ENCODE measurements at places on chromosomes 1 and 21. TPM values are rescaled to one million over a fixed set of nuclear protein-coding genes. Genes with fewer than 3 reads are reported as not detected.

DNA sequence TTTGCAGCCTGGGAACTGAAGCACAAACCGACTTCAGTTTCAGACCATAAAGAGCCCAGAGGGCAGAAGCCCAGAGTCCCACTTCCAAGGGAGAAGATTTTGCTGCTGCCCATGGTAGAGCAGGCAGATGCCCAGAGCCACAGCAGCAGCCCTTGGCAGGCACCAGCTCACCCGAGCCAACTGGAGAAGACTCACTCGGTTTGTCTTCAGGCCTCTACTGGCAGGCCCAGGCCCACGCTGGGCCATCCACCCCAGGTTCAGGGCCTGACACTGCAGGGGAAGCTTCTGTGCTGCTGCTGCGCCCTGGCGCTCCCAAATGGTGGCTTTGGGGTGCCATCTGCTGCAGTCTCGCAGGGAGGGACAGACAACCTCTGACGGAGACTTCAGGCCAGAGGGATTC, 33.3 kb downstream of the SLC66A1 start:
- no peak for DNase-seq

- no peak for DNase-seq
Observed at GRCh38 chr1:24387636-24388175, 25.9 kb downstream of the STPG1 start.

GRCh38 chr1:77977989-77978292, 931 bp downstream of the FUBP1 start:
- DNase-seq, result no peak

Gene CYP4B1
- total RNA-seq, result not detected

DNA sequence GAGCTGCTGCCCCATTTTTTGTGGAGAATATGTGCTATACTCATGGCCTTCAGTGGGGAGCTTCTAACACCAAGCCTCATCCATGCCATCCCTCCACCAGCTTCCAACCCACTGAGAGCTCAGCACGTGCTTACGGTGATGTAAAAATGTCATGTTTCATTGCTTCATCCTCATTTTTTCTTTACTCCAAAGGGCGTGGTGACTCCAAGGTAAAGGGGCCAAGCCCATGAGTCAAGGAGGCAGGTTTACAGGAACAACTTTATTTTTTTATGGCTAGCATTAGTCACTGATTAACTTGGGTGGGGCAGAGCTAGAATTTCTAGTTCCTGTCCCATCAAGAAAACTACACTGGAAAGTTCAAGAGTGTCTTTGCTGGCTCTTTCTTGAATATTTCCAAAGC, at the start of gene C1orf226:
C1orf226 (plus strand) TSS at position 346 of the 400 bp plus-strand sequence. CDS start 174 bp downstream, outside the sequence.
- no peak for DNase-seq

DNA sequence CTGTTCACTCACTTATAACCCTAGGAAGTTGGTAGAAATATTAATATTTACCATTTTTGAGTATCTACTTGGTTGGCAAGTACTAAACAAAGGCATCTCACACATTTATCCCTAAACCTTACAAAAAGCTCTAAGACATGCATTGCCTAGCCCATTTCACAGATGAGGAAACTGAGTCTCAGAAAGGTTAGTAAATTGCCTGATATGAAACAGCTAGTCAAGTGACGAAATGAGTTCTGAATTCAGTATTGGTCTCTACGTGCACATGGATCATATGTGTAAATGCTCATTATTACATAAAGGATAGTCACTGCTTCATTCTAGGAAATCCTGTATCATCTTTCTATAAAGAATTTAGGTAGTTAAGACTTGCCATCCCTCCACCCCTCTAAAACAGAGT, 105.1 kb downstream of the BARHL2 start:
- DNase-seq, result no peak

Gene TPRG1L
- total RNA-seq, result 31.9 TPM

- no peak for DNase-seq
Observed at GRCh38 chr1:21576031-21576797, 67.0 kb downstream of the ALPL start.

DNA sequence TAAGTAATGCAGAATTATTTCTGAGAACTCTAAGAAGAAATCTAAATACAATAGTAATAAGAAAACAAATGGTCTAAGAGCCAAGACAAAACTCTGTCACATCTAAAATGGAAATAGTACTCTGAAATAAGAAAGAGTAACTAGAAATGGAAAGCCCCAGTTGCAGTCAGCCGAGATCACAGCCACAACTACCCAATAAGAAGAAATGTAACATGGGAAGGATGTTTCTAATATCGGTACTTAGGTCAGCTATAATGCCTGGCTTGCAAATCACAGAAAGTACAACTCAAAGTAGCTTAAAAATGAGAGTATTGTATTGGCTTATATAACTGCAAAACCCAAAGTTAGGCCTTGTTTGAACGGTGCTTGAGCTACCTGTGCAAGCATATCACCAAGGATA, 58.6 kb upstream of the USP25 start:
- DNase-seq, result no peak

DNA sequence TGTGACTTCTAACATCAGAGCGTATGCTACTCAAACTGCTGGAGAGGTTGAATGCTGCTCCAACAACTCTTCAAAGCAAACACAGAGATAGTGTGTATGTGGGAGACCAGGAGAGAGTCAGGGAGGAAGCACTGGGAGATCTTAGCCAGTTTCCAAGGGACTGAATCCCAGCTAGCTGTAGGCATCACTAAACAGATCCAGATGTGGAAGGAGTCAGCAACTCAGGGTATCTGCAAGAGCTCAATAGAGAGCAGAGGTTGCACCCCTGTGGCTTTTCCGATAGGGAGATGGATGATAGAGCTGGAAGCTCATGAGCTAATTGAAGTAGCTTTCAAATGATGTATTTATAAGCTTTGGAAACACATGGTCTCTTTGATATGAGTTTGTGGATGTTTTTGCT, 168.9 kb upstream of the HOOK1 start:
- DNase-seq, result no peak

DNA sequence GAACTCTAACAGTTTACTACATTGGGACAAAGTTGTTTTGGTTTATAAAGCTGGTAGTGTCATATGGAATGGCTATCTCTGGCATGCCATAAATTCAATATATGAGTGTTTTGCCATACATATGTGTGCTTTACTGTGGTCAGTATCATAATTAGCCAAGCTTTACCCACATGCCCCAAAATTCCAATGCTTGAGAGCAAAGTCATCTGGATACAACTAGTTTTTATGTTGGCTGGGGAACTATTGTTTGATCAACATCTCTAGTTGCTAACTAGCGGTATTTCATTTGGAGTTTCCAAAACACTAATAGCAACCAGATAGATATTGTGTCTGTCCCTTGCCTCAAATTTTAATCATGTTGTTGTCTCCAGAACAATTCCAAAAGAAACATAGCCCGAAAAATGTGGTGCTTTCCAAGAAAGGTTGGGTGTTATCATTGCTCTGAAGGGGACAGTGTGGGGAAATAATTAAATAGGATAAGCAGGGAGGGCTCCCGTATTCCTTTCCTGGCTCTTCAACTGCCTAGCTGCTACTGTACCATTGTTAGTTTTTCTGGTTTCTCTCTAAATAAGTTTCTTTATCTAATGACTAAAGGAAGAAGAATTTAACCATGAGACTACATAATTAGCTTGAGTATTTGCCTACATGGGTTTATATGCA, 136.1 kb downstream of the TGFB2 start:
- no peak for DNase-seq

Gene HSD3B1
- not detected for total RNA-seq

DNA sequence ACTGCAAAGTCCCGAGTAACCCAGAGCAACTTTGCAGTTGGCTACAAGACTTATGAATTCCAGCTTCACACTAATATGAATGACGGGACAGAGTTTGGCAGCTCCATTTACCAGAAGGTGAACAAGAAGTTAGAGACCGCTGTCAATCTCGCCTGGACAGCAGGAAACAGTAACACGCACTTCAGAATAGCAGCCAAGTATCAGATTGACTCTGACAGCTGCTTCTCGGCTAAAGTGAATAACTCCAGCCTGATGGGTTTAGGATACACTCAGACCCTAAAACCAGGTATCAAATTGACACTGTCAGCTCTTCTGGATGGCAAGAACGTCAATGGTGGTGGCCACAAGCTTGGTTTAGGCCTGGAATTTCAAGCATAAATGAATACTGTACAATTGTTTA, 66.8 kb downstream of the ACBD6 start:
- no peak for DNase-seq

Gene DR1
- 56.3 TPM for total RNA-seq

Gene UBE2U
- not detected for total RNA-seq

Gene PLA2G2C
- not detected for total RNA-seq

Gene AQP10
- total RNA-seq, result 0.13 TPM

Gene KIF26B
- 0.04 TPM for total RNA-seq

DNA sequence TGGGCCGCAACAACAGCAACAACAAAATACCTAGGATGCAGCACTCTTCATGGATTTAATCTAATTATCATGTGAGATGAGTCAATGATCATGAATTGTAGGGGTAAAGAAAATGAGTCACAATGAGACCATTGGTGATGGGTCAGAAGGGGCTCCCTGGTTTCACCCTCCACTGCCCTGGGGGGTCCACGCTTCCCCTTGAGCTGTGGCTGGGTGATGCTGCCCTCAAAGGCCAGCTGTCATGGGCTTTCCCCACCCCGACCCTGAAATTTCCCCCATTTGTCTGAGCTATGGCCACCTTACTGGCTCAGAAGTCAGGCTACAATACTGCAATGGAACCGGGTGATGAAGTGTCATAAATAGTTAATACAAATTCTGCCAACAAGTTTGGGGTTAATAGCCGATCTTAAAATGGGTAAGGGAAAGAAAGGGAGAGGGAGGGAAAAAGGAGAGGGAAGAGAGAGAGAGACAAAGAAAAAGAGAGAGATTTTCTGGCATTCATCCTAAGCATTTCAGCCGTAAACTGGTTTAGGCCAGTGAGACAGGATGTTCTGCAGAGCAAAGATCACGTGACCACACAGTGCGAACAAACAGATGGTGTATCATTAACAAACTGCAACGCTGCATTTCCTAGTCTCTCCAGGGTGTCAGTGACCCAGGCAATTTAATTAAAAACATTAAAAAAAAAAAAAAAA, 143.4 kb upstream of the ERRFI1 start:
- peak; percentile 57 for DNase-seq

DNA sequence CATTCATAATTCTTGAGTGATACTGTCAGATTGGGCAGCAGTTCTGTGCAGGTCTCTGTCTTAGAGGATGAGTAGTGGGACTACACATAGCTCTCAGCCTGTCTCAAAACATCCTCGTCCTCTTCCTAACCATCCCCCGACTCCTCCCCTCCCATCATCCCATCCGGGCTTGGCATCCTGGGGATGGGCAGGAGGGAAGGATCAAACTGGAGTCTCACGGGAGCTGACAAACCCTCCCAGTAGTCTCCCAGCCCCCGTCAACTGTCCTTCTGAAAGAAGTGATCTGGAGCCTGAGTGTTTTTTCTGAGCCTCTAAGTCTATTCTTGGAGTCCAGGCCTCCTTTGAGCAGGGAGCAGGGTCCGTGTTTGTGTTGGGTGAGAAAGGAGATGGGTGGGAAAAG, 102.0 kb downstream of the PAX7 start:
- DNase-seq, result no peak

Gene SLFNL1
- 0.28 TPM for total RNA-seq

Gene VAV3
- 1.1 TPM for total RNA-seq

DNA sequence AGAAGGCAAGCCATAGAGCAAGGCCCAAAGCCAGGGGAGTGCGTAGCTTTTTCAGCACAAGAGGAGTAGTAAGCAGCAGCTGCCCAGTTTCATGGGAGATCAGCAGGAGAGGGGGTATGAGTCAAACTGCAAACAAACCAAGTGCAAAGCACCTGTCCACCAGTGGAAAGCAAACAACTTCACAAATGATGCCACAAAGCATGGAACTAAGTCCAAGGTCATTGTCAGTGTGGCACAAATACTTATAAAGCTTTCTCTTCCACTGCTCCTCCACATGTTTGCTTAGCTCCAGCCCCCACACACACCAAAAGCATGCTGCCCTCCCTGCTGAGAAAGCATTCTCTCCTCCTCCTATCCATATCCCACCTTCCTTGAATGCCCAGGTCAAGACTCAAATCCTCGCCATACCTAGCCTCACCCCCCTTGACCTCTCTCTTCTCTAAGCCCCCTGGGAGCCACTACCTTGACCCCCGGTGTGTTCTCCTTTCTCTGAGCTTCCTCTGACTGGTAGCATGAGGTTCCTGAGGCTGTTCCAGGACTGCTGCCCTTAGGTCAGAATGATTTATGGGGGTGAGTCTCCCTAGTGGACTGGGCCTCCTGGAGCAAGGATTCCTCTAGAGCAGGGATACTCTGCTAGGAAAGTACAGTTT, 70.4 kb downstream of the DMAP1 start:
- DNase-seq, result no peak

DNA sequence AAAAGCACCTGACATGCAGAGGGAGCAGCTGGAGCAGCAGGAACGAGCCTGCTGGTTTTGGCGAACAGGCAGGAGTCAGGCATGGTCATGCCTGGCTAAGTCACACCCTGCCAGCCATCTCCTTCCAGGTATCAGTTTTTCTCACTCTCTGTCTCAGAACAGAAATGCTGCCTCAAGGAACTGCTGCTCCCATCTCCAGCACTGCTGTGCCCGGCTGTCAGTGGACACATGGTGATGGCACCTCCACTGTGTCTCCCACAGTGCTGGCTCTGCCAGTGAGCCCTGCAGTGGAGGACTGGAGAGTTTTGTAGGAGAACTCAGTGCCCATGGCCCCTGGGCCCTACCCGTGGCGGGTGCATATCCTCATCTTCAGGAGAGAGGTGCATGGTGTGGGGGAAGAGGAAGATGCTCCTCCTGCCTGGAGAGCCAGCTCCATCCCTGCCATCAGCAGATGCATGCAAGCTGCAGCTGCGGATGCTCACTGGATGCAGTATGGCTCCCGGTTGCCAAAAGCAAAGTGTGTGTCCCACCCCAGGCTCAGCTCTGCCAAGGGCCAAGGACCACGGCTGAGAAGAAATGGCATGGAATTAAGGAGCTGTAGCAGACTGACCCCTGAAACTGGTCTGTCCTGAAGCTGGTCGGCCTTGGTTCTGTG, 114.7 kb downstream of the GRIK3 start:
- DNase-seq, result no peak

DNA sequence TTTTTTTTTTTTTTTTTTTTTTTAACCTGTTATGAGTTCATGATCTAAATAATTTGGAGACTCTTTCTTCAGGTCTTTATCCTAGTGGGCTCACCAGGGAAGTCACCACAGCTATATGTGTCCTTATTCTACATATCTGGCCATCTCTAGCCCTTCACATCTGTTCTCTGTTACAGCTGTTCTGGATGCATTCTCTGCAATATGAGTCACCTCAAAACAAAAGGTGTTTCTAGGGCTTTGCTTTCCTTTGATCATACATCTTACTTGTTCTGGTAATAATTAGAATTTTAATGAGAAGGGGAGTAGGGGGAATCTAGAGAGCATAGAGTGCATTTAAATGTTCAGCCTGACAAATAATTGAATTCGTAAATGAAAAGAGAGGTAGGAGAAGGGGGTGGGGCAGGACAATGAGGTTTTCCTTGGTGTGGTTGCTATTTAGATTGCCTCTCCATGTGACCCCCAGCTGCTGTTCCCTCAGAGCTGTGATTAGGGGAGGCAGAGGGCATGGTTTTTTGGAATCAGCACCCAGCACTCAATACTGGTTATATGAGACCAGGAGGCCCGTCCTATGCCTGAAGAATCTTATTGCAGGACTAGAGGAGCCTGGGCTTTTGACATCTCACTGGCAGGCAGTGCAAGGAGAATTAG, 8.0 kb downstream of the SYT6 start:
- DNase-seq, result no peak

GRCh38 chr1:24475700-24476099, 26.9 kb upstream of the RCAN3 start:
- no peak for DNase-seq

All from pulmonary artery endothelial cell (primary cell).